ENCODE measurements at places on chromosomes 3 and 15.

- DNase-seq = no peak
Measured at GRCh38 chr3:59027607-59028006, 22.2 kb downstream of the CFAP20DC start.

DNA sequence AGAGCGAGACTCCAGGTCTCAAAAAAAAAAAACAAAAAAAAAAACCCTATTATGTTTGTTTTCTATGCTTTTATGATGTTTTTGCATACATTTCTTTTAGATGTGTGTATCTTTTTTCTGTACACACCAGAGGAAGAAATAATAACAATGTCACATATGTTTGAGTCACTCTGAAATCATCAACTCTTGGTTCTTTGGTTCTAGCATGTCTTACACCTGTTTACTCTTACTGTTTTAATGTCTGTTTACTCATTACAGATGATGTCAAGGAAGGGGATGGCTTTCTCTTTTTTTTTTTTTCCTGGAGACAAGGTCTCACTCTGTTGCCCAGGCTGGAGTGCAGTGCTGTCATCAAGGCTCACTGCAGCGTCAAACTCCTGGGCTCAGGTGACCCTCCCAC, 24.1 kb downstream of the RHOA start:
- DNase-seq = no peak

DNA sequence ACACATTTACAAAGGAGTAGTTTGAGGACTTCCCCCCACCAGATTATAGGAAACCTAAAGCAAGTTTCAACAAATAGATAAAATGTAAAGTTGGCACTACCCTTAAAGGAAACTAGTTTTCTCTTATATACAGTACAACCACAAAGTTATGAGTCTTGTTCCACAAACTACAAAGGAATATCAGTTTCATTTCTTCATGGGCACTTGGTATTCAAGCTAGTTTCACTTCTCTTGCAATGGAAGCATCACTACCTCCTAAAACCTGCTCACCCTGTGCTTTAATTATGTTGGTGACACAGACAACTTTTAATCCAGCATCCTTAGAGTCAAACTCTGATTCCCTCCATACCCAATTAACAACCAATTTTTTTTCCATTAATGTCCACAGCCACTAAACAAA, 707.0 kb downstream of the ROBO2 start:
- no peak for DNase-seq

DNA sequence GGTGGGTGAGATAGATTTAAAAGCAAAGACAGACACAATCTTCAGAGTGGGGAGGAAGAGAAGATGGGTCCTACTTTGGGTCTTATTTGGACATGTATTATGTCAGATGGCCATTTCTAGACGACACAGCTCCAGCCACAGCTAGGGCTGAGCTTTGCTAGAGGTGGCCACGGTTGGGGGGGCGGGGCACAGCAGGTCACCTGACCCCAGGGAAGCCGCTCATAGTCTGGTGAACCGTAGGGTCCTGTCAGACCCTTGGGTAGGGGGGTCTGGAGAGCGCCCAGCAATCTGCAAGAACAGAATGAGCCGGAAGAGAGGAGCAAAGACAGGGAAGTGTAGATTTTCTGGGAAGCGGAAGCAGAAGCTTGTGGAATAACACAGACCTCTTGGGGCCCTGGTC, 6.6 kb downstream of the EPB42 start:
- no peak for DNase-seq

GRCh38 chr3:40386213-40386612, 771 bp upstream of the ENTPD3 start:
- DNase-seq = no peak

- DNase-seq = no peak
Measured at GRCh38 chr15:22913646-22914380, 66.4 kb downstream of the CYFIP1 start.

DNA sequence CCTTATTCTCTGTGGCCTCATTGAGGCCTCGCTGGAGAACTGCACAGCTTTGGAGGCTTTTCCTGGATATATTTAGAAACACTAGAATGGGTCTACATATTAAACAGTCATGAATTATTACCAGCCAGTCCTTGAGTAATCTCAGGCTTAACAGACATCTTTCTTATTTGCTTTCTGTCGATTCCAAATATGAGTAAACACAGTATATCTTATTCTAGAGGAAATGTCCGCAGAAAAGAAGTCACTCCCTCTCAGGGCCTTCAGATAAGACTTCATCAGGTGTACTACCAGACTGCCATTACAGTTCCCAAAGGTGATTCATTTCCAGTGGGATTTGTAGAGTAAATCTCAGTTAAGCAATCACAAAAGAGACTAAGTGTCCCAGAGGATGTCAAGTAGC, 310.7 kb downstream of the RBMS3 start:
- DNase-seq = no peak

DNA sequence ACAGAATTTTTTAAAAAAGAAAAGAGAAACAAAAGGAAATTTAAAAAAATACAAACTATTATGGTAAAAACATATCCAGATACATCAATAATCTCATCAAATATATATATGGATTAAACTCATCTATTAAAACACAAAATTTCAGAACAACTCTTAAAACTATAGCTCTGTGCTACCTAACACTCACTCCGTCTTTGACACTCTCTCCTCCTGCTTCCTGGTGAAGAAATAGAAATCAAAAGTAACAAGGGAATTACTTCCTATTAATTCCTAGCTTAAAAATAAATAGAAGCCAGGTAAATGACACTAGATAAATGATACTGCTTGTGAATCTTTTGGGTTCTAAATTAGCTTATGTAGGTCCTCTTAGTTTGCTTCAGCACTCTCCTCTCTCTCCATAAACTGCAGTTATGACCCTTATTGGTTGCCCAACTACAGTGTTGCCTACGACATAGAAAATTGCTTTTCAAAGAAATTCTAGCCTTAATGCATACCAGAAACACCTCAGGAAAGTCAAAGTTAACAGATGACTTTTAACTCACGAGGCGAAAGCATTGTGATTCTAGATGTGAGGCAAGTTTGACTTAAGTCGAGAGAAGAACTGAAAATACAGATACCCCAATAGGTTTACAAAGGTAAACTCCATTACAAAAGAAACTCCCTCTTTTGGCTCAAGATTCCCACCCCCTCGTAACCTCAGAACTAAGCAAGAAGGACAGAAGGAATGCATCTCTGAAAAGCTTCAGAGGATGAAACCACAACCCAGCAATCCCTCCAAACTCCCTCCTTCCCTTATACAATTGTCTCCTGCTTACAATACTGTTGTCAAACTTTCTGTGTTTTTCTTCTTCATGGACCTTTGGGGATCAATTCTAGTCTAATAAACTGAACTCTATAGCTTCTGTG, 394.7 kb downstream of the FGF12 start:
- DNase-seq = no peak

GRCh38 chr3:160677459-160677881, 510 bp downstream of the ARL14 start:
- no peak for DNase-seq

GRCh38 chr3:128491941-128492670, 895 bp downstream of the GATA2 start:
- DNase-seq = no peak

DNA sequence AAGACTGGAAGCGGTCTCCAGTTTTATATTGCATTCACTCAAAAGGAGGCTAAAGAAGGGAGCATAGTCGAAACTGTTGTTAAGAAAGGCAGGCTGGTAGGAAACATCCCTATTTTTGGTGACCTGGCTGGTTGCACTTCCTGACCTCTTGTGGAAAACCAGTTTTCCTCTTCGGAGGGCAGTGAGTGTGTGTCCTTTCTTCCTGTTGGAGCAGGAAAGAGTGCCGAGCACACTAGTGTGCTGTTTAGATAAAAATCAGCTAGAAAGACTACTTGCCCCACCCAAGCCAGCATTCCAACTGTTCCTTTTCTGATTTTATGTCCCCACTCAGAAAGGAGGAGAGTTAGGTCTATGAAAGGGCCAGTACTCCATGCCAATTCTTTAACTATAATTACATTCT, 65.1 kb upstream of the CCR4 start:
- no peak for DNase-seq

GRCh38 chr15:47514200-47514652, 203.1 kb upstream of the SEMA6D start:
- DNase-seq = no peak

DNA sequence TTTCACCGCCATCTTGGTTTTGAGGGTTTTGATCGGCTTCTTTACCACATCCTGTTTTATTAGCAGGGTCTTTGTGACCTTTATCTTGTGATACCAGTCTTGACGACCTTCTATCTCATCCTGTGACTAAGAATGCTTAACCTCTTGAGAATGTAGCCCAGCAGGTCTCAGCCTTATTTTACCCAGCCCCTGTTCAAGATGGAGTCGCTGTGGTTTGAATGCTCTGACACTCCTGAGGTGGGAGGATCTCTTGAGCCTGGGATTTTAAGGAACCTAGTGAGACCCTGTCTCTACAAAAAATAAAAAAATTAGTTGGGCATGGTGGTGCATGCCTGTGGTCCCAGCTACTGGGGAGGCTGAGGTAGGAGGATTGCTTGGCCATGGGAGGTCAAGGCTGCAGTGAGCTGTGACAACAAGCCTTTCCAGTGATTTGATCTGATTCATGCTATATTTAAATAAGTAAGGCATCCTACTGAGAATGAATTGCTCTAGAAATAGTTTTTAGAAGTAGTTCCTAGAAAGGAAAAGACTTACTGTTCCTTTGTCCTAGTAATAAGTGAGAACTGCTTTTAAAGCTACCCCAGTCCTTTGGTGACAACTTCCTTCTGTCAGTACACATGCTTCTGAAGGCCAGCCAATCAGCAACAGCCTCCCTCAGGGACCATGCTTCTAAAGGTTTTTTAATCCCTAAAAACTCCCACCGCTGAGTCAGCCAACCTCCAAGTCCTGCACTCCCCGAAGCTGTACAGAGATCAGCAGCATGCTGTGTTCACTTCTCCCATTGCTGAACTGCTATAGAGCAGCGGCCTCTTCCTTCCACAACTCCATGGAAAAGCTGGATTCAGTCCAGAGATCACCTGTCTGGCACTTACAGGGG, 9.1 kb upstream of the CEMIP start:
- no peak for DNase-seq

DNA sequence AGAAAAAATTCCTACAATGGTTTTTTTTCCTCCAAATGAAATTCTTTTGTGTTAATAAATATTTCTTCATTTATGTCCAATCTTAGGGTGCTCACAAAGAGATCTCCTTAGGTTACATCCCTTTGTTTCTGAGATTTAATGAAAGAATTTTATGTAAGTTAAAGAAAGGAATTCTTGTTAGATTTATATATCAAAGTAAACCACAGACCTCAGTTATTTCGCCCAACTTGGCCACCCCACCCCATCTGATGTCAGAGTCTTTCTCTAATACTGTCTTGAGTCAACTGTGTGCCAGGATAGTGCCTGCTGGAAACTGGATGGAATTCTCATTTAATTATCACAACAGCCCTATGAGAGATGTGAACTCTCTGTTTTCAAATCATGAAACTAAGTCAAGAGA, 259.9 kb downstream of the OPA1 start:
- no peak for DNase-seq

All from stimulated activated CD4-positive, alpha-beta T cell treated with anti-CD3 and anti-CD28 coated beads, TNF-alpha, amount 100 ng/mL, for 4 hours (primary cell).